Coronary artery (tissue), 2 donors: ENCODE measurements at places on chromosomes 11 and 22.

DNA sequence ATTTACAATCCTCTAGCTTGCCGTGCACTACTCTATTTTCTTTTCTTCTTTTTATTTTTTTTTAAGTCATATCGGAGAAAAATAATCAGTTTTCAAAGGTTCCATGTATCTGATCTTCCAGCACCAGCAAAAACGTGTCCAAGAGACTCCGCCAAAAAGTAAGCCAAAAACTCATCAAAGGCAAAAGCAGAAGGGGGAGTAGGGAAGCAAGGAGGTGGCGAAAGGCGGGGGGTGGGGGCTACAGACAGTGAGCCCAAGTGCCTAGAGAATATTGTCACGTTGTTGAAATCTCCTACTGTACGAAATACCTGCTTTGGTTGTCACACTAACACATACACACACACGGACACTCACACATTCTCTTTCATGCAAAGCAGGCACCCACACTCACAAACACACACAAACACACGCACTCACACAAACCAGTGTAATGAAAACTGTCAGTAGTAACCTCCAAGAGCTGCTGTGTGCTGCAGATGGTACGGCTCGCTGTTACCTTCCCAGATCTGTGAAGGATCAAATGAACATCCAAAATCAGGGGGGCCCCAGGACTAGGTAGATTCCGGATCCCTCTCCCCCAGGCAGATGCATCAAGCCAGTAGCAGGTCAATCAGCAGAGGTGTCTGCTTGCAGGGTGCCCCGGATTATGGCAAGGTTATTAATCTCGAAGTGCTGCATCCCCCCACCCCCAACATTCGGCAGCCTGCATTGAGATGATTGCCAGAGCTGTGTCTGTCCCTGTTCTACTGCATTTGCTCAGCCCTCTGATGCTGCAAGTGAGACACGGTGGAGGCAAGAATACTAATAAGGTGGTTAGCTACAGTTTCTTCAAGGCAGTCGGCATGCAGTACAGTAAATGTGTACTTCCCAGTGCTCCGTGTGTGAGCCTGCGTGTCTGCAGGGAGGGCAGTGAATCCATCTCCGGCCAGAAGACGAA is at the start of gene LRRC4C:
Gene LRRC4C (minus strand): TSS at position 188 of the 937 bp plus-strand sequence.
- no peak for DNase-seq

GRCh38 chr11:80330264-80330663 is 889.4 kb upstream of the TENM4 start:
- DNase-seq = no peak

- DNase-seq = no peak
These were observed 86.2 kb downstream of the GRAMD1B start for GRCh38 chr11:123516238-123516637.

DNA sequence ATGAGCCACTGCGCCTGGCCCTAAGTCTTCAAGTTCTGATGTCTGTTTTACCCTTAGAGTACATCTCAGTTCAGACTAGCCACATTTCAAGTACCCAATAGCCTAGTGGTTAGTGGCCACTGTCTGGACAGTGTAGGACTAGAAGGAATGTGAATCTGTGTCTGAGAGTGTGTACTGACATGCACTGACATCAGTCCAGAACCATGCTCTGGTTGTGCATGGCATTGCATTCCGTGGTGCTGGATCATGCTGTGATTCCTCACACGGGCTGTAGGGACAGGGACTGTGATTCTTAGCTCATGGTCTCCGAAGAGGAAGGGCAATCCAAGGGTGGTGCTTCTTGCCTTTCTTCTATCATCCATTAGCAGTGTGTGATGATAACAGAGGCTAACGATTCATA is 41.1 kb downstream of the AMOTL1 start:
- no peak for DNase-seq

GRCh38 chr11:79486242-79486984 is 45.6 kb upstream of the TENM4 start:
- no peak for DNase-seq

DNA sequence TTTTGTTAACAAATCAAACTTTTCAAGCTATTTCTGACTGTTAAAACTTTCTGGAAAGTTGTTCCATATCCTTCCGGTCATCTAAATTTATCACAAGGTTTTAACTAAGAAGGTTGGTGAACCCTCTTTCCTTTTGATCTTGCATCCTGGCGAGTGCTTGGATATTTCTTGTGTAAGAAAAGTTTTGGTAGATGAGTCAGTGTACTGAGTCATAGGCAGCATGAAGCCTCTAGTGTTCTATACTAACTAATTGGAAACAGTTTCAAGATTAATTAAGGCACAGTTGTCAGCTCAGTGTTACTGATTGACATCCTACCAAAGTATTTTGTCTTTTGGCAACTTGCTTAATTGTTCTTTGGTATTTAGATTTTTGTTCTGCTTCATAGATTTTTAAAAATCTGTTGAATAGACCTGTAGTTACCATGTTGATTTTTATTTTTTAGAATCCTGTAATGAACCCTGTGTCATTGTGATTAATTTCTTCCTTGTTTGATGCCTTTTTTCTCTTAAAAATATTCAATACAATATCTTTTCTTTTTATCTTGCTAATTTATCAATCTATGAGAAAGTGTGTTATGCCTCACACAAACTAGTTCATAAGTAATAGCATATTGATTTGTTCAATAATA is 38.0 kb downstream of the METTL15 start:
- DNase-seq = no peak

GRCh38 chr11:64885367-64886286 is 7.2 kb upstream of the EHD1 start:
- DNase-seq = no peak

GRCh38 chr22:41052661-41053490 is 39.5 kb upstream of the EP300 start:
- DNase-seq = no peak

GRCh38 chr22:20175597-20175900 is 24.7 kb upstream of the CCDC188 start:
- no peak for DNase-seq

DNA sequence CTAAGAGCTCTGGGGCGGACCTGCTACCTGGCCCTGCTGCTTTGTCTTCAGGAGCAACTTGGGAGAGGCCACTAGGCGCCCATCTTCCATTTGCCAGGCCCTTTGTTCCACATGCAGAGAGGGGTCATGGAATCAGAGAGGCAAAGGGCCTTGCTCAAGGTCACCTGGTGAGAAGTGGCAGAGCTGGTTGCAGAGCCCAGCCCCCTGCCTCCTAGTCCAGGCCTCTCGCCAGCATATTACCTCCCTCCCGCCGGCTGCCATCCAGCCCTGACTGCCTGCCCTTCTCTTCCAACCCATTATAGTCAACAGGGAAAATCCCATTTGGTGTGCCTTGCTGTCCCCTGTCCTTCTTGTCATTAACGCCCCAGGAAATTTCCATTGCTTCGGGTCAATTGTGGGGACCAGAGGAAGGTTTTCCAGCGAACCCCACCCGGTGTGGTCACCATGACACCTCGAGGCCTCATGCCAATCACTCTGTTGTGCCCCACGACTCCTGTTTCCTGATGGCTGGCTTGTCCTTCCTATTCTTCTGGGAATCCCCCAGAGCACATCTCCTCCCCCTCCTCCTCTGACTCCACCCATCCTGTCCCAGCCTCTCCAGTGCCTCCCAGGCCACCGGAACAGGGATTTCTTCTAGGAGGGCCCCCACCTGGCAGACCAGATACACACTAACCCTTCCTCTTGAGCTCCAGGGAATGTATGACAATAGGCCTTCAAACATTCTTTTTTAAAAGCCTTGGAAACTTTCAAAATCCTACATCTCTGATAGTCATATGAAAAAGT is 77.0 kb downstream of the NECTIN1 start:
- DNase-seq = no peak

GRCh38 chr11:94599510-94599909 is 32.3 kb downstream of the PIWIL4 start:
- no peak for DNase-seq

- no peak for DNase-seq
These were observed 125.9 kb downstream of the CCDC81 start for GRCh38 chr11:86500500-86501140.

DNA sequence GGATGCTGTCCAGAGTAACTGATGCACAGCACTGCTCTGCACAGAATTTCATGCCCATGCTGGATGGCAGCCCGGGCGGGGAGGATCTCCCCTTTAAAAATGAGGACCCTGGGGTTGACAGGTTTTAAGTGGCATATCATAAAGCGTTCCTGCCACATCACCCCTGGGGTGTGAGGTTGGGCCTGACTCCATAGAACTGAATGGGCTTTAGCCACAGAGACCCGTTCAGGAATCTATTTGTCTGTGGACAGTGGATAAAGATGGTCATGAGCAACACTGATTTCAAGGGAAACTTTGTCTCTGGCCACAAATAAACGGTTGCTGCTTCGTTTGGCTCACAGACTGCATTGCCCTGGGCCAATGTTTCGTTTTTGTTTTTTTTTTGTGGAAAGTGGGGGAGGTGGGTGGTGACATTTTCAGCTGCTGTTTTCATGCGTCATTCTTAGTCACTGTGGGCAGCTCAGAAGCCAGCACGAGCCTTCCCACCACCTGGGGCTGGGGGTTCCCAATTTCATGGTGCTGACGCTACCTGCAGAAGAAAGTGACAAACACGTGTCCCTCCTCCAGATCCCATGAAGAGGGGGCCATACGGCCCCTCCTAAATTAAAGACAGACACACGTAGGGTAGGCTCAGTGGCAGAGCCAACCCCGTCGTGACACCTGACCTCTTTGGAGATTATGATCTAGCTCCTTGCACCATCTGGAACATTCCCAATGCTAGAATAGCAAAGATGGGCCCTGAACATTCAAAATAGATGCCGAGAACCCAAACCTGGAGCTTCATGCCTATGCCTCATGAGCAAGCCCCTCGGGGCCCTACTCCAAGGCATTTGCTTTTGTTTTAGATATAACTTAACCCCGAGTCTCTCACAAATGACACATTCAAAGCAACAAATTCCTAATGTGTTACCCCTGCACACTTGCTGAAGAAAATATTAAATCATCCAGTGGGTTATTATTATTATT is 54.8 kb upstream of the PHF21B start:
- DNase-seq = no peak

GRCh38 chr11:63906585-63906984 is 10.4 kb downstream of the RCOR2 start:
- DNase-seq = no peak

DNA sequence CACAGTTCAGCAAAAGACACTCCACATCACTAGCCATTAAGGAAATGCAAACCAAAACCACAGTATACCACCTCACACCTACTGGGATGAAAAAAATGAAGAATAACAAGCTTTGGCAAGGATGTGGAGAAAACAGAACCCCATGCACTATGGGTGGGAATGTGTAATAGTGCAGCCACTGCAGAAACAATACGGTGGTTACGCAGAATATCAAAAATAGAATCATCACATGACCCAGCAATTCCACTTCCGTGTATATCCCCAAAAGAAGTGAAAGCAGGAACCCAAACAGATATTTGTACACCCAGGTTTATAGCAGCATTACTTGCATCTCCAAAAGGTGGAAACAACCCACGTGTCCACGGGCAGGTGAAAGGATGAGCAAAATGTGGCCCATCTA is 20.8 kb downstream of the CARS1 start:
- no peak for DNase-seq

DNA sequence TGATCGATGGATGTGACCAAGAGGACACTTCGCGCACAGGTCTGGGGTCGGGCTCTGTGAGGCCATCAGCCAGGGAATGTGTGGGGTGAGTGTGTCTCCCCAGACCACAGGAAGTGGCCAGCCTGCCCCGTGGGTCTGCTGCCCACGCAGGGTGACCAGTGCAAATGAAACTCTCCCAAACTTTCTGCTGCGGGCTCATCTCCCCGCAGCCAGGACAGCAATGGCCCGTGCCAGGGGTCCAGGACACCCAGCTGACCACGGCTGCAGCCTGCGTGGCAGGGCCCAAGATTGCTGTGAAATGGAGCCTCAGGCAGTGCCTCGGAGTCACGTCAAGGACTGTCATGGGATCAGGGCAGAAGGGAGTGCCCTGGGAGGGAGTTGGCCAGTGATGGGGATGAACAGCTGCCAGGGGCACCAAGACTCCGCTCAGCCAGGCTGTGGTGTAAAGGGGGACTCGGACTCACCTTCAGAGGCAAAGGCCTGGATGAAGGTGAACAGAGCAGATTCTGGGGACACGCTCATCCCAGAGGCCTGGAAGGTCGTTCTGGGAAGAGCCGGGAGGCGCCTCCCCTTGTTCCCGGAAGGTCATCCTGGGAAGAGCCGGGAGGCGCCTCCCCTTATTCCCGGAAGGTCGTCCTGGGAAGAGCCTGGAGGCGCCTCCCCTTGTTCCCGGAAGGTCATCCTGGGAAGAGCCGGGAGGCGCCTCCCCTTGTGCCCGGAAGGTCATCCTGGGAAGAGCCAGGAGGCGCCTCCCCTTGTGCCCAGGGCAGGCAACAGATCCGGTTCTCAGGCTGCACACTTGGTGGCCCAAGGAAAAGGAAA is 252.6 kb downstream of the BRD1 start:
- peak; percentile 70 for DNase-seq

DNA sequence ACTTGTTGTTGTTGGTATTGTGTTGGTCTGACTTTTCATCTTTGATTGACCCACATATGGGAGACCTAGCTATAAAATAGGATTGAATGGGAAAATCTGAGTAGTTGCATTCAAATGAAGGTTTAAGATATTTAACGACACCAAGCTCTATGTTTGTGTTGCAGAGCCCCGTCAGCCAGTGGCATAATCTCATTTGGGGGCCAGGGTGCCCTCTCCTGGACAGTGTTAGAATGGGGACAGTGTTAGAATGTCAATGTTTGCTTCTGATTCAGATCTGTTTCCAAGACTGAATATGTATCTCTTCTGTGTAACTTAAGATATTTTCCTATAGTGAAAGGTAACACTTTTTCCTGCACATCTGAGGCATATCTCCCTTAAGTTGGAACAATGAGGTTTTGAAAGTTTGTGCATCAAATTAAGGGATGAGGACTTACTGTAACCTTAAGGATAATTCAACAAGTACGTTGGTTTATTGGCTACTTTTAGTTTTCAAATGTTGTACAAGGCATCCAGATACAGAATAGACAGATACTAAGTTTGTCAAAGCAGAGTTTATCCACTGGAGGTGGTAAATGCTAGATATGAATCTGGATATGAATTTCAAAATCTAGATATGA is 5.3 kb upstream of the OR52M1 start:
- no peak for DNase-seq

DNA sequence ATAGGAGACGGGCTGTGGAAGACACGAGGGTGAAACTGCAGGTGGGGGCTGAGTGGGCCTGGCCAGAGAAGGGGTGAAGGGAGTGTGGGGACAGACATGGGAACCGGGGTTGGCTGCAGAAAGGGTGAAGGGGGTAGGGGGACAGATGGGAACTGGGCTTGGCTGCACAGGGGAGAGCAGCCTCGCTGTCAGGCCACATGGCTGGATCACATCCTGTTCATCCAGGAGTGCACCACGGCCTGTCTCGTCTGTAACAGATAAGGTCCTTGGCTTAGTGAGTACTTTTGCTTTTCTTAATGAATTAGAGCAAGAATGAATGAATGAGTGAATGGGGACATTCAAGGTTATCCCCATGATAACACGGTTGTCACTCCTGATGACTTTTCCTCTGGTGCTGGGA is 13.5 kb downstream of the FBLN1 start:
- no peak for DNase-seq

GRCh38 chr22:36569999-36570398 is 41.0 kb upstream of the EIF3D start:
- no peak for DNase-seq
